ENCODE measurements at places on chromosomes 16 and 17.

DNA sequence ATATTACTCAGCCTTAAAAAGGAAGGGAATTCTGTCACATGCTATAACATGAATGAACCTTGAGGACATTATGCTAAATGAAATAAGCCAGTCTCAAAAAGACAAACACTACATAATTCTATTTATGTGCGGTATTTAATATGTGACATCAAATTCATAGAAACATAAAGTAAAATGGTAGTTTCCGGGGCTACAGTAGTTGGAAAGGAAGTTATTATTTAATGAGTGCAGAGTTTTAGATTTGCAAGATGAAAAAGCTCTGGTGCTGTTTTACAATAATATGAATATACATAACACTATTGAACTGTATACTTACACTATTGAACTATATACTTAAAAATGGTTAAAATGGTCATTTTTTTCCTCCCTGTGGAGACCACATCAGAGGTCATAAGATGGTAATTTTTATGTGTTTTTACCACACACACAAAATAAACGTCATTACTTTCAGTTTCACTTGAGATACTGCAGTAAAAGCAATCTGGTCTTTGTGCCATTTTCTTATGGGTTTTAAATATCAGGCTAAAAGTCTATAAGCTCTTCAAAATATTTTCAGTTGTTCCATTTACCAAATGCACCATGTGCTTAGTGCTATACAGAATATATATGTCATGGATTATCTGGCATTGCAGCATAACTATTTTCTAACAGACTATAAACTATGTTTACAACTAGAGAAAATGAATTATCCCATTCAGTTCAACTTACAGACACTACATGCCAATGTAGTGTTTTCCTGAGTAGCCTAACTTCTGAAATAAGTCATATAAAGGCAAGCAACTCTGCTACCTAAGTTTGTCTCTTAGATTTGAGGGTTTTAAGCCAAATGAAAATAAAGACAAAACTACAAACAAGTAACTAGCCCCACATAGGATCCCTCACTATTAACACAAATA, 90.9 kb downstream of the SPAG9 start:
- DNase-seq, result no peak

- DNase-seq, result no peak
These were observed 6.8 kb downstream of the CACNG4 start for GRCh38 chr17:66971264-66971663.

DNA sequence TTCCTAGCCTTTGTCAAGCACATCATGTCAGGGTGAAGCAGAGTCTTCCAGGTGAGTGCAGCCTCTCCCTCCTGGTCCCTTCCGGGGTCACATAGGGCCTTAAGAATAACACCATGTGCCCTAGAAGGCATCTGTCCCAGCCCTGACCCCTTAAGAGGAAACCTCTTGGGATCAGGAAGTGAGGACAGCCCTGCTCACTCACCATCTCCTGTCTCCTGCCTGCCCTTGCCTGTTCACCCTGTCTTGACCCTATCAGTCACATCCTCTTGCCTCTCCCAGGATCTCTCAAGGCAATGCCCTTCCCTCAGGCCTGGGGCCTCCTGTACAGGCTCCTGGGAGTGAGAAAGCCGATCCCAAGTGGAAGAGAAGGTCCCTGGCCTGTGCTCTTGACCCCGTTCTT, 13.9 kb downstream of the MYL4 start:
- DNase-seq, result no peak

DNA sequence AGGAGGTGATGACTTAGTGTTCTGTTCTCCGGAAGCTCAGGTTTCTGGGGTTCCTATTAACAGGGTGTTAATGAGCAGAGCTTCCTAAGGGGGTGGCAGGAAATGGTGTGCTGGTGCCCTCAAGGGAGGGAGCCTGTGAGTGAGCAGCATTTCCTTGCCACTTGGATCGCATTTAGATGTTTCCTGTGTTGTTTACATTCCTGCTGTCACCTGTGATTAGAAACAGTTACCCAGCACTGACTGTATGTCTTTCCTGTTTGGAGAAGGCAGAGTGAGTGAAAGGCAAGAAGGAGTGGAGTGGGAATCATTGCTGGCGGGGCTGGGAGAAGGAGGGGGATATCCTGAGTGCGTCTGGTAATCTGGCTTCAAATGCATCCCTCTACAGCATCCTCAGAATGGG, 214.6 kb downstream of the CCDC182 start:
- DNase-seq, result no peak

GRCh38 chr16:3690980-3691720, 26.2 kb downstream of the TRAP1 start:
- no peak for DNase-seq

DNA sequence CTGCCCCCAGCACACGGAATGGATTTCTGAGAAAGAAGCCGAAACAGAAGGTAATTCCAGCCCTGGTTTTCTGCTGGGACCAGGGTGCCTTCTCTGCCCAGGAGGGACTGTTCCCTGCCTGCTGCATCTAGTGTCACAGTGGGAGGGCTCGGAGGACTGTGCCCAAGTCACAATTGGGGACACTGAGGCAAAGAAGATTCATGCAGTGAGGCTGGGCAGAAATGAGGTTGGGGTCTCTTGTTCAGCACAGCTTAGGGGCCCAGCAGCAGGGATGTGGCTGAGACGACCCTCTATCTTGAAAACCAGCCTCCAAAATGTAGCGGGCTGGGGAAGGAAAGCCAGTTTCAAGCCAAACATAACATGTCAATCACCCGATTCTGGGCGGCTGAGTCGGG, 592 bp downstream of the IL21R start:
- no peak for DNase-seq

DNA sequence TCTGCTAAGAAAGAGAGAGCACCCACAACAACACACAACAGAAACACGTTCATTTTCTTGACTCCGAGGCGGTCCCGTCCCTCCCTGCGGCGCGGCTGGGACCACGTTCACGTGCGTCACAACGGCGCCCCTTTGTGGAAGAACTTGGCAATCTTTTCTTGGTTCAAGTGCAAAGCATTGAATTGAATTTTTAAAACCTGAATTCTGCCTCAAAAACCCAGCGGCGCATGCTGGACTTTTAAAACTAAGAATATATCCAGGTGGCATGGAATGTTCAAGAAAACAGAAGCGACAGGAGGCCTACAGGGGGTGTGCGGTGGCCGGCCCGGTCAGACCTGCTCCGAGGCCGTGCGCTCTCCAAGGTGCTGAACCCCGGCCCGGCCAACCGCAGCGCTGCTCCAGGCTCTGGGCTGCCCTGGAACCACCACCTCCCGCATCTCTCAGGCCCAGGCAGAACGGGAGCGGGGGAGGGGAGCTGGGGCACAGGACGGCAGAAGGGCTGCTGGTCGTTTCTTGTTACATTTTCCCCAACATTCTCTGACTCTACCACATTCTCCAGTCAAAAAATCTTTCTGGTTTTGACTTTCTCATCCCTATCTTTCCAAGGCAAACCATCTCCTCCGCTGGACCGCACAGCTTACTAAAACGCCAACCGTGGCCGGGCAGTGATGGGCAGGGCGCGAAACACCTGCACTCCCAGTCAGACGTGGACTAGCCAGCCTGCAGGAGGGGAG, 3.4 kb upstream of the HEXD start:
- peak; percentile 34 for DNase-seq

GRCh38 chr17:76865174-76865573, 3.0 kb upstream of the MGAT5B start:
- no peak for DNase-seq

DNA sequence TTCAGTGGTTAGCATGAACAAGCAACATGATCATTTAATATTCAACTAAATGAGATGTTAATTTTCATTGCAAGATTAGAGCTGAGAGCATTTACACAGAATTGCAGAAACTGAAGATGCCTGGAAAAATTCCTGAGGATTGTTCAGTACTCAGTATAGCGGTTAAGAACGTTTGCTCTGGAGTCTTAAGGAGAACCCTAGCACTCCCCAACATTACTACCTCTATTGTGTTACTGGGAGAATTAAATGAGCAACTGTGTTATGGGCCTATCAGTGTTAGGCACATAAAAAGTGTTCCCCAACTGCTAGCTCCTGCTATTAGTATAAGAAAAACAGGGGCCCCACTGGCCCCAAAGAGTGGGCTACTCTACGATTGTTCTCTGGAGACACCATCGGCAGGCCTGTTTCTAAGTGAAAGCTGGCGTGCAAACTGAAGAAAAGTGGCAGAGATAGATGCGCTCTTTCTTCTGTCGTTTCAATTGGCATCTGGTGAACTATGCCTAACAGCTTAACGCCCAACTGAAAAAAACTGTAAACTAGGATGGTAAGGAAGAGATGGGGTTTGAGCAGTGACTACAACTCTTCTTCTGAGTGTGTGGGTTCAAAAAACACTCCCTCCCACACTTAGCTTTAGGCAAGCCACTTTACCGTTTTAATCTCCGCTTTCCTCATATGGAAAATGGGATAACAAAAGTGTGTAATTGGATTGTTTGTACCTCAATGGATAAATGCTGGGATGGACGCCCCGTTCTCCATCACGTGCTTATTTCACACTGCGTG, 1.3 kb downstream of the CDR2 start:
- no peak for DNase-seq

DNA sequence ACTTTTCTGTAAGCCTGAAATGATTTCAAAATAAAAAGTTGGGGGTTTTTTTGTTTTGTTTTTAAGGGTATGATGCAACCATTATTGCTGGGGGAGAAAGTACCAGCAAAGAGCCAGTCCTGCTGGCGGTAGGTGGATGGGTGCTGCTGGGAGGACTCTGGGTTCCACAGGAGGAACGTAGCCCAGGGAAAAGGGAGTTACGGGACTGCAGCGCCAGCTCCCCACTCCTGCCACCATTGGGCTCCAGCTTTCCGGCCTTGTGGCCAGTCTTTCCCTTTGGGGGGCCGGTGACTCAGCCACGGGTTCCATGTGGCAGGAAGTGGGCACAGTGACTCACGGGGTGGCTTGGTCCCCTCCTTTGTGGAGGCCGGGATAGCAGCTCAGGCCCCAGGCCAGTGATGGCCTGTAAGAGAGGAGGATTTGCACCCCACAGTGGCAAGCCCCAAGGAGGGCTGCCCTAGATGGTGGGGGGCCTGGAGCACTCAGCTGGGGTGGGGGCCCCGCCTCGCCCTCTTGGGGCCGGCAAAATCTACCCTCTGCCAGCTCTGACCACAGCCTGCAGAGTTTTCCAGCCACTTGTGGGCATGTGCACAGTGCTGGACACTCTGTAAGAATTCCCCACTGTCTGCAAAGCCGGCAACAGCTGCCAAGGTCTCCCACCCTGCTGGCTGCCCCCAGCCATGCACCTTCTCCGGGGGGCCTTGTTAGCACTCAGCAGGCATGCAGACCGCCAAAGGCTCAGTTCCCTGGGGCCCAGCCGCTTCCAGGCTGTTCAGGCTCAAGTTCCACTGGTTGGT, 30.4 kb downstream of the SOCS3 start:
- DNase-seq, result peak; percentile 74

DNA sequence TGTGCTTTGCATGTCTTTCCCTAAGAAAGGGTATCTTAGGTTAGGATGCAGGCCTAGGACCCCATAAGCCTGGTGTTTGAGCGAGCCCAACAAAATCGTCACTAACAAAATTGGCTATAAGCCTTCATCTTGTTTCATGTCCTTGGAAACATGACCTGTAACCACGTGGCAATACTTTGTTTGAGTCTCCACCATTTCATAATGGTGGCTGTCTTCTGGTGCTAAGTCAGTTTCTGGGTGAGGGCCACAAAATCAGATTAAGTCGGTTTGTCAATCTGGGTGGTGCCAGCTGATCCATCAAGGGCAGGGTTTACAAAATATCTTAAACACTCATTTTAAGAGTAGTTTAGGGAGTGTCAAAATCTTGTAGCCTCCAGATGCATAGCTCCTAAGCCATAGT, 33.0 kb downstream of the C16orf54 start:
- DNase-seq, result no peak

- no peak for DNase-seq
These were observed 72.2 kb downstream of the CLEC16A start for GRCh38 chr16:11016524-11016988.

- no peak for DNase-seq
These were observed 111.9 kb downstream of the XYLT1 start for GRCh38 chr16:17358846-17359245.
